ENCODE measurements at places on chromosomes 11 and 22.

DNA sequence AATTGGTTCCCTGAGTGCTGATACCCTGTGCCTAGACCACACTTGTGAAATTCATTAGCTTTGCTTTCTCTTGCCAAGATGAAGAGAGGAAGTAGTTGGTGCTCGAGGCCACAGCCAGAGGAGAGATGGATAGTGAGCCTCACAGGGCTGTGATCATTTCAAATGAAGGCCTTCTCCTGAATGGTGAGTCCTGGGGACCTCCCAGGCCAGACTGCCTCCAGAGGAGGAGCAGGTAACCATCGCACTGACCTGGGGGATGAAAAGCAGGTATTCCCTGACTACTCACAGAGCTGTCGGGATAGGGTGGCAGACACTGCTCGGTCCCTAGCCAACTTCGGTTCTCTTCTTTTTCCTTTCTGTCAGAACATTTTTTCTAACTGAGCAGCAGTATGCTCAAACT lies 4.8 kb upstream of the FXYD6 start:
- DNase-seq: no peak

GRCh38 chr11:128303383-128303782 lies 284.0 kb downstream of the ETS1 start:
- DNase-seq: no peak

- no peak for DNase-seq
Measured at GRCh38 chr11:64008283-64008913, 22.2 kb downstream of the OTUB1 start.

DNA sequence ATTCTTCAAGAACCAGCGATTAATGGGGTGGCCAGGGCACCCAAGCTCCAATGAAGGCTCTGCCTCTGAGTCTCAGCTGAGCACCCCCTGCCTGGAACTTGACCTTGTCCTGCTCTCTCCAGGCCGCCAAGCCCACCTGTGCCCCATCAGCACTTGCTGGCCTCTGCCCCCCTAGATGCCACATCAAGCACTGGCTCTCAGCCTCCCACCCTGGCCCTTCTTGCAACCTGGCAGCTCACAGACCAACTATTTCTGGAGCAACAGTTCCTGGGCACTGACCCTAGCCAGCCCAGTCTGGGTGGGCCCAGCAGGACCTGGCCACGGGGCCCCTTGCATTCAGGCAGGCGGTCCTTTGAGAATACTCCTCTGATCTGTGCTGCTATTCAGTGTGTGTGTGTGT lies 98.8 kb upstream of the PITPNB start:
- no peak for DNase-seq

- DNase-seq: no peak
Measured at GRCh38 chr22:30609260-30610185, 2.5 kb downstream of the TCN2 start.

GRCh38 chr11:35826949-35827348 lies 116.9 kb upstream of the LDLRAD3 start:
- no peak for DNase-seq

DNA sequence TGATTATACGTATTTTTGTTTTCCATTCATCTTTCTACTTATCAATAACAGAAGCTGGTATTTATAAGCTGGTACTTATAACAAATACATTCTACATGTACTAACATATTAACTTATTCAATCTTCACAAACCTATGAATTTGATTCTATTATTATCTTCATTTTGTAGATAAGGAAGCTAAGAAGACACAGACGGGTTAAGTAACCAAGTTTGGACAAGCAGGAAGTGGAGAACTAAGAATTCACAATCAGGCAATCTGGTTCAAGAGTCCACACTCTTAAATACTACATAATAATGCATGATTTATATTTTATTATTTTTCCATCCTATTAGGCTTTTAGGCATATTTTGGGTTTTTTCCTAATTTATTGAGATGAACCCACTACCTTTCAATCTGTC lies 25.0 kb downstream of the FCHSD2 start:
- no peak for DNase-seq

GRCh38 chr11:114079511-114080065 lies 20.1 kb downstream of the ZBTB16 start:
- no peak for DNase-seq

GRCh38 chr11:115530752-115531151 lies 26.5 kb upstream of the CADM1 start:
- no peak for DNase-seq

- DNase-seq: no peak
Measured at GRCh38 chr11:126169291-126169690, 42.2 kb downstream of the RPUSD4 start.

- DNase-seq: no peak
Measured at GRCh38 chr22:24441406-24442351, 14.3 kb downstream of the ADORA2A start.

GRCh38 chr11:122104341-122104740 lies 11.7 kb downstream of the BLID start:
- no peak for DNase-seq

- no peak for DNase-seq
Measured at GRCh38 chr11:12094872-12095800, 15.3 kb upstream of the MICAL2 start.

DNA sequence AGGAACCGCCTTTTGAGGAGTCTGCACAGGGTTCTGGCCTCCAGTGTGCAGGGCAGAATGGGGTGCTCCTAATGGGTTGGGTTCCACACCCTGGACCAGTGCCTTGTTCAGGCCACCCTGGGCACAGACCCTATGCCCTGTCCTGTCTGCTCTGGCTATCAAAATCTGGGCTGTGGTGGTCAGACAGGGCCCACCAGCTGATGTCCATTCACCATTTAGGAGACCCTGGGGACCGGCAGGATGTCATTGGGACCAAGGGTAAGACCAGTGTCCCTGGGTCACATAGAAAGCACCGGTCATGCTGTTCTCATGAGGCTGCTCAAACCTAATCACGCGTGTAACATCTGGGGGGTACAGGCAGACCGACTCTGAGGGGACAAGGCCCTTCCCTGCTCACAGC lies 37.3 kb downstream of the PARVG start:
- DNase-seq: no peak

- no peak for DNase-seq
Measured at GRCh38 chr11:44199816-44200215, 104.3 kb downstream of the EXT2 start.

DNA sequence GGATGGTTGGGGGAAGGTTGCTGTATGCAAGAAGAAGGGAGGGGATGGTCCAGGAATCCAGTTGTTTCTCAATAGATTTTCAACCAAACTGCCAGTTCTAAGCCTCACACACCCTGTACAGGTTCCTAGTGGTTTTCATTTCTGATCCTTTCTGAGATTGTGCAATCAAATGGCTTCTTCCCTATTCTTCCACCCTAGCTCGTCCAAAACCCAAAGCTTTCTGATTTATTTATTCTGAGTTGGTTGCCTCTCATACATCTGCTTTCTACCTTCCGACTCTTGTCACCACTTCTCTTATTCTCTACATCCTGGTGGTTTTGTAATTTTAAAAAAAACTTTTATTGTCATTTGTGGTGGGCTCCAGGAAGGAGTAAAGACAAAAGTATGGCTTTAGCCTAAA lies 12.6 kb downstream of the OR5A2 start:
- no peak for DNase-seq

DNA sequence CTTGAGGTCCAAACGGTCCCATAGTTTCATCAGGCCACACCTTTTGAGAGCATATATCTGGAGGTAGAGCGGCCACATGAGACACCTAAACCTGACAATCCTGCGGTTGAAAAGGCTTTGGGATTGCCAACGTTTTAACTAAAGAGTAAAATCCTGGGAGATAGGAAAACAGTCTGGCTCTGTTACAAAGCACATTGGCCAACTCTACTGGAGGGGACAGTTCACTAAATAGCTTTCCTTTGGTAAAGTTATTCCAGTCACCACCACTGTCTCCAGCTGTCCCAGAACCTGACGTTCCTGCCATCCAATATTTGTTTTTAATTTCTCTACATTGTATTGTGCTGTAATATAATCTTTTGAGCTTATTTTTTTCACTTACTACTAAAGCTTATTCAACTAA lies 22.0 kb downstream of the ABTB2 start:
- DNase-seq: no peak

- DNase-seq: no peak
Measured at GRCh38 chr11:112971195-112971594, 10.0 kb downstream of the NCAM1 start.

GRCh38 chr11:9739123-9739900 lies 75.4 kb downstream of the SWAP70 start:
- no peak for DNase-seq

DNA sequence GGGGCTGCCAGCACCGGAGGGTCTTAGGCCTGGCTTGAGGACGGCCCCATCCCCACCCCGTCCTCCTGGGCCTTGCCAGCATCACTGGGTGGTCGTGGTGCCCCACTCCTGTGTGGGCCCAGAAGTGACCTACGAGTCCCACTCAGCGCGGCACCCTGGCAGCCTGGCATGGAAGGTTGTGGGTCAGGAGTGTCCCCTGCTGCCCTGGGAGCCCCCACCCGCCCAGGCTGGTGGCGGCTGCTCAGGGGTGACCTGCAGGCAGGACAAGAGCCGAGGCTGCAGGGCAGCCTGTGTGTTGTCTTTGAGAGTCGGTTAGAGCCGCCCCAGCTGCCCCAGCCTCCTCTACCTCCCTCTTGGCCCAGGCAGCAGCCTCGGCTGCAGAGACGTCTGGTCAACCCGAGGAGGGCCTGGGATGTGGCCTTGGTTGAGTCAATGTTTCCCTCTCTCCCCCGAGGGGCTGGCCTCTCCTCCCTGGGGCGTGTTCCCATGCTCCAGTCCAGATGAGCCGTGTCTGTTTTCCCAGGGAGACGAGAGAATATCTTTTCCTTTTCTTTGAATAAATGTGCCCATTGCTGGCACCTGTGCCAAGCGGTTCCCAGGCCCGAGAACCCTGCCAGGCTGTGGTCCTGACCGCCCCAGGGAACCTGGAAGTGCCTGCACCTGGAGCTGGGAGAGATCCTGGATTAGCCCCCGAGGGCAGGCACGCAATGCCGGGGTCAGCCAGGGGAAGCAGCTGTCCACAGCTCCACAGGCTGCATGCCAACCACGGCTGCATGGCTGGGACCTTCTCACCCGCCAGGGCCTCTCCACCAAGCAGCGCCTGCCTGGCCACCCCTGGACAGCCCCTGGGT lies 35.7 kb upstream of the MUC5AC start:
- no peak for DNase-seq

GRCh38 chr11:128058580-128059208 lies 528.7 kb downstream of the ETS1 start:
- DNase-seq: no peak

GRCh38 chr11:126341760-126342161 lies 13.7 kb upstream of the ST3GAL4 start:
- DNase-seq: no peak

DNA sequence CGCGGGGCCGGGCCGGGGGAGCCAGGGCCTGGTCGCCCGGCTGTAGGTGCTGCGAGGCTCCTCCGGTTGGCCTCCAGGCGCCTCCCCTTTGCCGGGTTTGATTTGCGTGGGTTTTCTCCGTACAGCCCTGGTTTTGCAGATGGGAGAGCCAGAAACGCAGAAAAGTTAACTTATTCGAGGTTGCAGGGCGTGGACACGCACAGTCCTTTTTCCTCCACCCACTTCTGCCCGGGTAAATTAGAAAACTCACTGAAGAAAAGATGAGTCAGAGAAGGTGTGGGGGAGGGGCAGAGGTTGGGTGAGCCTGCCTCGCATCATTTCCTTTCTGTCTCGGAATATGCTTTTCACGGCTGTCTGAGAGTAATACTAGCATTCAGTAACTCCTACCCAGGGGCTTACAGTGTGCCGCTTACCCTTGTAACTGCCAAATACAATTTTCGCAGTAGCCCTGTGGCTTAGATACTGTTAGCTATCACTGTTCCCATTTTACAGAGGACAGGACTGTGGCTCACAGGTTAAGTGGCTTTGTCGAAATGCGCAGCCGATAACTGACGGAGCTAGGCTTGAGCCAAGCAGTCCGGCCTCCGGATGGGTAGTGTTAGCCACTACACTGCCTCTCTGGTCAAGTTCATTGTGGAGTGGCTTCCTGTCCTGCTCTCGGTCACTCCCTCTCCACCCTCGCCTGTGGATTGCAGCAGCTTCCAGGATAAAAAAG lies 812 bp downstream of the FADD start:
- peak; percentile 80 for DNase-seq

GRCh38 chr11:110053848-110054414 lies 39.3 kb upstream of the ZC3H12C start:
- no peak for DNase-seq

DNA sequence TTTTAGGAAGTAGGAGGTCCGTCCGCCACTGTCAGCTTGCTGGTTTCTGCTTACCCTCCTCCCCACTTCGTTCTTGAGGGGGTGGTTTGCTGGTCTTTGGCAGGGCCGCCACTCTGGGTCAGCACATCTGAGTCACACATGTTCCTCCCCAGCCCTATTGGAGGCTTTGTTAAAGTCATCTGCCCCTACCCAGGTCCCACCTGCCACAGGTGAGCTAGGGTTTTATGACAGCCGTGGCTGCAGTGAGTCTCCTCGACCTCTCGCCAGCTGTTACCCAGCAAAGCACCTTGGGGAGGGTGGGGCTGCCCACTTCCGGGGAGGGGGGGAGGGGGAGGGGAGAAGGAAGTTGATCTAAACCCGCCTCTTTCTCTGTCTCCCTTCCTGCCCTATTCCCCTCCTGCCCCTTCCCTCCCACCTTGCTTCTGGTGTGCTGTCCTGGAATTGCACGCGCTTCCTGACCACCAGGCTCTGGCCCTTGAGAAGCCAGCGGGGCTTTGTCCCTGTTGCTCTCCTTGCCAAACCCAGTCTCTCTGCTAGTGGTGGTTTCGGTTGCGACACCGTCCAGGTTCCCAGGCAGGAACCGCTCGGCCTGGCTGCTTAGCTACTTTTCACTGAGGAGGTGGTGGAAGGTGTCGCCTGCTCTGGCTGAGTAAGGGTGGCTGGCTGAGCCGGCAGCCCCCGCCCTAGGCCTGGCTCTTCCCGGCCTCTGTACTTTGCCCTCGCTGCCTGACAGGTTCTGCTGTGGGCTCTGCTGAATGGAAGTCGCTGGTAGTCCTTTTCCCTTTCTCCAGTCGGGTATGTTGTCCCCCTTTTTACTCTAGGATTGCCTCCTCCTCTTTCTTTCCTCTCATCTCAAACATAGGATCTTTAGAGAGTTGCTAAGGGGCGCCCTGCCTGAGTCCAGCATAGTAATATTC lies 28.5 kb downstream of the RCOR2 start:
- DNase-seq: peak; percentile 66

- DNase-seq: no peak
Measured at GRCh38 chr11:70095541-70096252, 17.6 kb downstream of the ANO1 start.

- DNase-seq: no peak
Measured at GRCh38 chr11:105032495-105032894, 2.4 kb downstream of the CASP1 start.

- no peak for DNase-seq
Measured at GRCh38 chr11:44637487-44637886, 72.0 kb downstream of the CD82 start.

DNA sequence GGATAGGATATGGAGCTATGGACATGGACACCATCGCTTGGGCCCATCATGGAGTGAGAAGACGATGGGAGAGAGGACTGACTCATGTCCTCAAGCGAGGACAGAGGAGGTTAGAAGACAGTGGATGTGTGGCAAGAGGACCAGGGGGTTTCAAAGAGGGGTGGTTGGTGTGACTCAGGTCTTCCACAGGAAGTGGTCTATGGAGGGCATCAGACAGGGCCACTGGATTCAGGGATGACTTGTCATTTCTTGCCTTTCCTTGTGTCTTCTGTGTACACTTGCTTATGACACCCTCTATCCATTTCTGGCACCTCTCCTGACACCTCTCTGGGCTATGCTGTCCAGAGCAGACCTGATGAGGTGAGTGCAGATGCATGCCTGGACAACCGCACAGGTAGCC lies 115.4 kb downstream of the OSBP2 start:
- DNase-seq: peak; percentile 8

- no peak for DNase-seq
Measured at GRCh38 chr11:80165744-80166143, 724.9 kb upstream of the TENM4 start.

- DNase-seq: no peak
Measured at GRCh38 chr11:113023228-113023627, 62.0 kb downstream of the NCAM1 start.

All from T-helper 1 cell (primary cell).